ENCODE measurements at places on chromosomes 5 and 9. TPM values are rescaled to one million over a fixed set of nuclear protein-coding genes. Genes with fewer than 3 reads are reported as not detected.

DNA sequence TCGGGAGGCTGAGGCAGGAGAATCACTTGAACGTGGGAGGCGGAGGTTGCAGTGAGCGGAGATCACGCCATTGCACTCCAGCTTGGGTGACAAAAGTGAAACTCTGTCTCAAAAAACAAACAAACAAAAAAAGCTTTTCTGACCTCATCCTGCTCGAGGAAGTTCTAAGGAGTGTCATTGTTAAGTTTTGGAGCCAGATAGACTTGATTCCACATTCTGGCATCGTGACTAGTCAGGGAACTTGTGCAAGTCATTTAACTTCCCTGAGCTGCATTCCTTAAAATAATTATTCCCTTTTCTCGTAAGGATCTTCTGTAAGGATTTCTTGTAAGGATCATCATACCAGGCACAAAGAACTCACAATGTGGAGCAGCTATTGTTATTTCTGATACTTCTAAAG lies 26.2 kb downstream of the SNX24 start:
- no peak overlapping the region for H3K4me3 ChIP-seq
- peaks cover 32% of the 10 kb centered on the region for H3K36me3 ChIP-seq
- no peak for DNase-seq
- H3K4me1 ChIP-seq = peaks cover 10% of the 10 kb centered on the region
- H3K27me3 ChIP-seq = no peaks in the 10 kb centered on the region
- peak overlapping the region; percentile 25 for H3K27ac ChIP-seq

GRCh38 chr5:179994583-179995323 lies 76.8 kb downstream of the RNF130 start:
- no peak overlapping the region for H3K27ac ChIP-seq
- no peak overlapping the region for H3K4me3 ChIP-seq
- H3K36me3 ChIP-seq = peaks cover 41% of the 10 kb centered on the region
- no peak for DNase-seq

DNA sequence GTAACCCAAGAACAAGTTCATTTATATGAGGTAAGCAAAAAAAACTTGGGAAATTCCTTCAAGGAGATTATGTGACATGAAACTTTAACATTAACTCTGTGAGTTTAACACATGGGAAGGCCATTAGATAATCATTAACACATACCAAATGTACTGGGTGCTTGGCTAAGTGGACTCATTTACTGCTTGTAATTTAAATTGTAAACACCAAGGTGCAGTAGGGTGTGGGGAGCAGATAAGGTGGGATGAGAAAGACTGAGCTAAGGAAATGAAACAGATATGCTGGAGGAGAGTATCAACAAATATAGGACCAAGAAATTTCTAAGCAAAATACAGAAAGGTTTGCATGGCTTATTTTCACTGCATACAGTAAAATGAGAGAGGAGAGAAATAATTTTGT lies 2384.8 kb upstream of the ACO1 start:
- no peak overlapping the region for H3K27ac ChIP-seq
- no peaks in the 10 kb centered on the region for H3K4me1 ChIP-seq
- H3K36me3 ChIP-seq = no peaks in the 10 kb centered on the region

Gene GTF3C4
- 26.6 TPM for total RNA-seq

Gene PCDHA3
- 0.32 TPM for total RNA-seq

DNA sequence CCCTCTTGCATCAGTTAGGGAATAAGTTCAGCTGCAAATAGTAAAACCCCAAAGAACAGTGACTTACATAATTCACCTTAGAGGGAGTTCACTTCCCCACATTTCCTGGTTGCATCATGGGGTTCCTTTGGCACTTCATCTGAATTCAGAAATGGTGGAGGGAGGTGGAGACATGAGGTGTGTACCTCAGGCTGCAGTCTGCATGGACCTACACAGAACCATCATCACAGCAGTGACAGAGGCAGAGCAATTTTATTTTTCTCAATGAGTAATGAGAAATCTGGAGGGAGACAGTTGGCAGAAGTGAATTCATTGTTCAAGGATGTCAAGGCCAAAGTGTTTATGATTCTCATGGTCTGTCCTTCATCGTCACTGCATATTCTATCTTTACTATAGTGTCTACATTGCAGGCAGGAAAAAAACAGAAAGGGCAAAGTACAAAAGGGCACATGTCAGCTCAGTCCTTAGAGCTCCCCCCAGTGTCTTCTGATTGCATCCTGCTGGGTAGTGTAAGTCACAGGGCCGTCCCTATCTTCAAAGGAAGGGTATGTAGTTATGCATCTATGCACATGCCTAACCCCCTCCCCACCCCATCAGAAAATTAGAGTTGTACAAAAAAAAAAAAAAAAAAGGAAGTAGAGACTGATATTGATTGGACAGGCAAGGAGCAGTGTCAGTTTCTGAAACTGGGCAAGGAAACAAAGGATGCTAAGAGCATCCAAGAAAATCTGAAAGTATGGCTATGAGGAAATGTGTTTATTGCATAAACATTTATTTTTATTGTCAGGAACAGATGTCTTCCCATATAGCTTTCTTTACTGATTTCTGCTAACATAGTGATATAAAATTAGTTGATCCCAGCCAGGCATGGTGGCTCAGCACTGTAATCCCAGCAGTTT lies 132.7 kb upstream of the APC start:
- H3K27me3 ChIP-seq = no peaks in the 10 kb centered on the region
- H3K27ac ChIP-seq = no peak overlapping the region
- H3K36me3 ChIP-seq = no peaks in the 10 kb centered on the region

Gene ACTBL2
- 0.07 TPM for total RNA-seq

DNA sequence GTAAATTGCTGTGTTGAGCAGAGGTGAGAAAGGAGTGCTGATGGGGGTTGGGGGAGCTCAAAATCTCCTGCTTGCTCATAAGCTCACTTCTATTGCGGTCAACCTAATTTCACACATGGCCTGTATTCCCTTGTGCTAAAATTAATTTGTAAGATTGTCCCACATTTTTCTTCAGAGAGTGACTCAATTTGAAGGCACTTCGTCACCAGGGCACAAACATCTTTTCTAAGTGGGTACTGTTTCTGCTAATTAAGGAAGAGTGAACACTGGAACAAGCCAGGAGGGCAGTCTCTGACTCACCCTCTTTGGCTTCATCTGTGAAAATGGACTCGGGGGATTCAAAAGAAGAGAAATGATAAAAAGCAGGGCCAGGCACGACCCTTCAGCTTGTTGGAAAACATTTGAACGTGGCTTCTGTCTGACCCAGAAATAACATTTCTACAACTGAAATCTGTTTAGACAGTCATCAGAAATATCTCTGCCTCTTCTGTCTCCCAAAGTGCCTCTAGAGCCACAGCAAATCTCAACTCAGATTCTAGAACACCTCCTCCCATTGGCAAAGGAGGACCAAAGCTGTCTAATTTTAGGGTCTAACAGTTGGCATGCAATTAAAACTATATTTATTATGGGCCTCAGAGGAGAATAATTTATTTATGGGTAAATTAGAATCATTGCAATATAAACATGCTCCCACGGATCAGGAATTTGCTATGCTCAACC lies 49.8 kb downstream of the FEM1C start:
- H3K4me1 ChIP-seq = peaks cover 7% of the 10 kb centered on the region
- DNase-seq = no peak
- no peaks in the 10 kb centered on the region for H3K36me3 ChIP-seq
- no peak overlapping the region for H3K4me3 ChIP-seq
- no peak overlapping the region for H3K27ac ChIP-seq
- H3K27me3 ChIP-seq = peaks cover 9% of the 10 kb centered on the region

DNA sequence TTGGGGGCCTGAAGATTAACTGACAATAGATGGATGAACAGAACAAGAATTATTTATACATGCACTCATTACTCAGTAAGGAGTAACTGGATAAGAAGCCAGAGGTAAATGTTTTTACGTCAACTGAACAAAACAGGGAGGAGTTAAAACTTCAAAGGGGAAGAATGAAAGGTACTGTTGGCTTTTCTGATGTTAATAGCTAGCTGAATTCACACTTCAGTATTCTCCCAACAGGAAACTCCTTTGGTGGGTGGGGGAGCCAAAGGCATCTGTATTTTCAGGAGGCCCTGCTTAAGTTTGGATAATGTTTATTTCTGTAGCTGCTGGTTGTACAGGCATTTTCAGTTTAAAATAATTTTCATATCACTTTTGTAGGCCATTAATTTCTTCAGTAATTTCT lies 23.2 kb upstream of the RFK start:
- peaks cover 7% of the 10 kb centered on the region for H3K4me1 ChIP-seq
- no peak overlapping the region for H3K4me3 ChIP-seq
- H3K36me3 ChIP-seq = peaks cover 2% of the 10 kb centered on the region
- no peak overlapping the region for H3K27ac ChIP-seq
- no peak for DNase-seq

GRCh38 chr5:180915924-180916323 lies 17.0 kb downstream of the BTNL8 start:
- no peaks in the 10 kb centered on the region for H3K36me3 ChIP-seq
- H3K4me3 ChIP-seq = no peak overlapping the region
- peak overlapping the region; percentile 43 for H3K27ac ChIP-seq
- DNase-seq = no peak
- H3K27me3 ChIP-seq = no peaks in the 10 kb centered on the region

- peaks cover 39% of the 10 kb centered on the region for H3K36me3 ChIP-seq
- H3K4me1 ChIP-seq = no peaks in the 10 kb centered on the region
- no peaks in the 10 kb centered on the region for H3K27me3 ChIP-seq
- DNase-seq = no peak
- H3K4me3 ChIP-seq = no peak overlapping the region
Measured at GRCh38 chr5:72328172-72328571, 8.0 kb downstream of the PTCD2 start.

Gene CNTFR
- 28.9 TPM for total RNA-seq

GRCh38 chr5:86523718-86524117 lies 94.0 kb upstream of the COX7C start:
- no peaks in the 10 kb centered on the region for H3K27me3 ChIP-seq
- H3K4me1 ChIP-seq = no peaks in the 10 kb centered on the region
- H3K36me3 ChIP-seq = no peaks in the 10 kb centered on the region
- no peak overlapping the region for H3K27ac ChIP-seq
- no peak for DNase-seq

DNA sequence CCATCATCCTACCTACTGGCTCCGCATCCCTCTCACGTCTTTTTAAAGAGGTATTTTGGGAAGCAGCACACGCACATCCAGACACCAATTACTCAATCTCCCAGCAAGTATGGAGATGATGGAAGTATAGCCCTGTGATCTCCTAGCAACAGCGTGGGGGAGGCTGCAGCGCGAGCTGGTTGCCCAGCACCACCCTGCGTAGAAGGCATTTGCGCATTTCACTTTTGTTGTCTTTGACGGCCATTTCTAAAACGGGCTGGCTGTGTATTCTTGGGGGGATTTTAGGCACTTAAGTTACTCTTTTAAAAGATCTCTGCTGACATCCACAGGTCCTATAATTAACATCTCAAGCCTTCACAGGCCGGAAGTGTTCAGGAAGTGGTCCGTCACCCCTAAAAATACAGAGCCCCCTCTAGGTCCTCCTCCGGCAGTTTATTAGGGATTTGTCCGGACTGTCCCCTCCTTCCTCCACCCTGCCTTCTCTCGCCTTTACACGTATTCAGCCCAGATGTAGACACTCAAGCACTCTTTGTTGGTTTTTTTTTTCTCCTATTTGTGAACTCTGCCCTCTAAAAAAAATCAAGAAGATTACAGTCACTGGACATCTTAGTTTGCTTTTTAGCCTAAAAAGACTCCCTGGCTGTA lies 371.4 kb downstream of the NTRK2 start:
- H3K27me3 ChIP-seq = no peaks in the 10 kb centered on the region
- H3K4me3 ChIP-seq = no peak overlapping the region
- H3K4me1 ChIP-seq = peaks cover 6% of the 10 kb centered on the region
- no peak for DNase-seq
- H3K36me3 ChIP-seq = no peaks in the 10 kb centered on the region

GRCh38 chr9:116504081-116504480 lies 183.0 kb upstream of the TRIM32 start:
- DNase-seq = no peak
- peaks cover 6% of the 10 kb centered on the region for H3K4me1 ChIP-seq
- no peak overlapping the region for H3K27ac ChIP-seq
- H3K4me3 ChIP-seq = no peak overlapping the region
- no peaks in the 10 kb centered on the region for H3K27me3 ChIP-seq
- H3K36me3 ChIP-seq = no peaks in the 10 kb centered on the region

GRCh38 chr5:149141957-149142851 lies 911 bp downstream of the ABLIM3 start:
- H3K27me3 ChIP-seq = peaks cover 38% of the 10 kb centered on the region
- peak overlapping the region; percentile 60 for H3K4me3 ChIP-seq
- no peak for DNase-seq
- no peaks in the 10 kb centered on the region for H3K36me3 ChIP-seq
- peaks cover 10% of the 10 kb centered on the region for H3K4me1 ChIP-seq

Gene LRRC19
- total RNA-seq = not detected

DNA sequence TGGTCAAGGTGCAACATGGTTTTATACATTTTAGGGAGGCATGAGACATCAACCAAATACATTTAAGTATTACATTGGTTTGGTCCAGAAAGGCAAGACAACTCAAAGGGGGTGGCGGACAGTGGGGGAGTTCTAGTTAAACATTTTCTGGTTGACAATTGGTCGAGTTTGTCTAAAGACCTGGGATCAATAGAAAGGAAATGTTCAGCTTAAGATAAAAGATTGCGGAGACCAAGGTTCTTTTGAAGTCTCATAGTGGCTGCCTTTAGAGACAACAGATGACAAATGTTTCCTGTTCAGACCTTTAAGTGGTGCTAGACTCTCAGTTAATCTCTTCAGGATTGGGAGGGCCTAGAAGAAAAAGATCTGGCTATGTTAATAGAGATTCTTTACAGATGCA lies 47.7 kb upstream of the TTC39B start:
- H3K27me3 ChIP-seq = no peaks in the 10 kb centered on the region
- H3K4me3 ChIP-seq = no peak overlapping the region

GRCh38 chr5:98360548-98360947 lies 412.9 kb upstream of the RGMB start:
- no peaks in the 10 kb centered on the region for H3K36me3 ChIP-seq
- no peak overlapping the region for H3K4me3 ChIP-seq
- H3K27me3 ChIP-seq = no peaks in the 10 kb centered on the region
- no peak overlapping the region for H3K27ac ChIP-seq

- no peak for DNase-seq
- H3K4me1 ChIP-seq = peaks cover 14% of the 10 kb centered on the region
- H3K27ac ChIP-seq = peak overlapping the region; percentile 34
Measured at GRCh38 chr5:77358255-77359205, 133.6 kb downstream of the WDR41 start.

GRCh38 chr9:127447416-127448111 lies 3.6 kb downstream of the RPL12 start:
- H3K4me1 ChIP-seq = peaks cover 32% of the 10 kb centered on the region
- no peaks in the 10 kb centered on the region for H3K27me3 ChIP-seq
- peaks cover 48% of the 10 kb centered on the region for H3K36me3 ChIP-seq
- H3K4me3 ChIP-seq = peak overlapping the region; percentile 96

GRCh38 chr5:117144086-117144485 lies 569.5 kb upstream of the SEMA6A start:
- H3K27ac ChIP-seq = no peak overlapping the region
- no peaks in the 10 kb centered on the region for H3K36me3 ChIP-seq
- DNase-seq = no peak
- no peaks in the 10 kb centered on the region for H3K27me3 ChIP-seq
- H3K4me1 ChIP-seq = peaks cover 13% of the 10 kb centered on the region
- no peak overlapping the region for H3K4me3 ChIP-seq

GRCh38 chr5:115898656-115899055 lies 56.9 kb downstream of the AP3S1 start:
- no peak for DNase-seq
- no peaks in the 10 kb centered on the region for H3K4me1 ChIP-seq
- peaks cover 4% of the 10 kb centered on the region for H3K36me3 ChIP-seq
- H3K27me3 ChIP-seq = no peaks in the 10 kb centered on the region
- no peak overlapping the region for H3K4me3 ChIP-seq

Gene PCDHGA7
- 0.38 TPM for total RNA-seq

- peaks cover 71% of the 10 kb centered on the region for H3K27me3 ChIP-seq
- H3K27ac ChIP-seq = no peak overlapping the region
- no peaks in the 10 kb centered on the region for H3K36me3 ChIP-seq
- H3K4me3 ChIP-seq = no peak overlapping the region
Measured at GRCh38 chr5:6818594-6819511, 105.6 kb downstream of the TENT4A start.

- no peak for DNase-seq
- H3K36me3 ChIP-seq = peaks cover 2% of the 10 kb centered on the region
Measured at GRCh38 chr5:160837211-160837610, 14.8 kb downstream of the ATP10B start.

All from mesothelial cell of epicardium (in vitro differentiated cells).